Activated CD4-positive, CD25-positive, alpha-beta regulatory T cell (primary cell): ENCODE measurements at places on chromosomes 3 and 15.

- DNase-seq: no peak
Observed at GRCh38 chr3:194204042-194204987, 68.4 kb downstream of the HES1 start.

GRCh38 chr15:73114064-73114463, 61.8 kb downstream of the NEO1 start:
- DNase-seq: no peak

DNA sequence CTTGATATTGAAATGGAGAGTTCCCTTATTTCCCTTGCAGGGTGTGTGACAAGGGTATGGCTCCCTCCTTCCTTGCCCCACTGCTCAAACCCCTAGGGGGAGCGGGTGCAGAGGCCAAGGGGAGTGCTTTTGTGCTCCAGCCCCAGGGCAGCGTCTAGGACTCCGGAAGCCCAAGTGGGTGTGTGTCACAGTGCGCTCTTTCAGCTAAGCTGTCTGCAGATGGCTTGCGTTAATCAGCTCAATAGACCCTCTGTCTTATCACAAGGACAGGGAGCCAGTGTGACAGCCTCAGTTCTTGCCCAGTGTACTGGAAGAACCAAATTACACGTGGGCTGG, 523.6 kb upstream of the LMCD1 start:
- DNase-seq: no peak

- DNase-seq: no peak
Observed at GRCh38 chr3:147408188-147409100, 721 bp upstream of the ZIC1 start.

DNA sequence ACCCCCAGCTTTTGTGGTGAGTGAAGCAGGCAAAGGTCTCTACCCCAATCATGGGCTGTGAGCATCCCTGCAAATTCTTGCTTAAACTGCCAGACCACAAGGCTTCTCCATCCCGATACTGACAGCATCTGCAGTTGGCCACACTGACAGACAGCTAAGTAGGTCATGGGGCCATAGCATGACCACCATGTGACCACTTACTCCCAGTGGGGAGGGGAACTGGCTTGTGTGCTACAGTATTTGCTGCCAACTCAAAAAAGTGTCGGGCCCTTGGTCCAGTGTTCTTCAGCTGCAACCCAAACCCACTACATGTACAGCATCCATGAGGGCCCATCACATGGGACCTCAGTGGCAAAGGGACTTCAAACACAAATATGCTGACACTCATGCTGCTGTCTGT, 103.4 kb downstream of the SEC22A start:
- DNase-seq: no peak

GRCh38 chr3:12722226-12722625, 36.8 kb downstream of the TMEM40 start:
- DNase-seq: no peak

DNA sequence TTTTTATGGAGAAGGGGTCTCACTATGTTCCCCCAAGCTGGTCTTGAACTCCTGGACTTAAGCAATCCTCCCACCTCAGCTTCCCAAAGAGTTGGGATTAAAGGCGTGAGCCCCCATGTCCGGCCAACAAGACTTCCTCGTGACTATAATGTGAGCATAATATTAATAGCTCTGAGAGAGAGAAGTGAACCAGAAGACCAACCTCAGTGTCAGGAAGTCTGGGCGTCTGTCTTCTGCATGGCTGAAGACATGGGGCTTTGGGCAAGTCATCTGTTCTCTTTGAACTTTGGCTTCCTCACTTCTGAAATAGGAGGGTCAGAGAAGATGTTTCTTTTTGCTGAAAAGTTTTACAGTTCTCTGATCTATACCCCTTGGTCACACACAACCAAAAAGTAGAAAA, 92.1 kb downstream of the SLC49A4 start:
- no peak for DNase-seq

DNA sequence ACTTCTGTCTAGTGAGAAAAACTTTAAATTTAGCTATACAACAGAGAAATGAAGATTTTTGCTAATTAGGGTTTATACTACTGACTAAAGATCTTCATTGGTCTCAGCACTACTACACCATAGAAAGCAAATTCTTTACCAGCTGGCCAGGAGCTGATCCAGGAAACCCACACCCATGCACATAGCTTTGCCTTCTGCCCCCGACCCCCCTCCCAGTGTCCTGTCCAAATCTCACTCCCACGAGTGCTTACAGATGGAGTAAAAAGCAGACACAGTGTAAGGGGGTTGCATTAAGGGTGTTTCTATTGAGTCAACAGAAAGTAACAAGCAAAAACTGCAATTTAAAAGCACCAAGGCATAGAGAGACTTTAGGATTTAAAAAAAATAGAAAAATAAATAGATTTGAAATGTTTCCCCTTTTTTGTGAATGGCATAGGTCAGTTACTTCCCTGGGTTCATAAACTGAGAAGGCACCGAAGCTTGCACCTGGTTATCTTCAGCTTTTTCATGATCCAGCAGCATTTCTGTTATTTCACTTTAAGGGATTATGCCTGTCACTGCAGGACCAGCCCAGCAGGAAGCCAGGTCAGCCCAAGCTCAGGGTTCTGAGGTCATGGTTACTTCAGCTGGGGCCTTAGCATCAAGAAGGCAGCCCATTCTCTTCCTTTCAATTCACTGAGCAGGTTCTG, 124.3 kb downstream of the CTNNB1 start:
- DNase-seq: no peak

- DNase-seq: no peak
Observed at GRCh38 chr15:70247281-70247680, 149.6 kb upstream of the TLE3 start.

- no peak for DNase-seq
Observed at GRCh38 chr15:58257776-58258325, 119.7 kb downstream of the AQP9 start.

DNA sequence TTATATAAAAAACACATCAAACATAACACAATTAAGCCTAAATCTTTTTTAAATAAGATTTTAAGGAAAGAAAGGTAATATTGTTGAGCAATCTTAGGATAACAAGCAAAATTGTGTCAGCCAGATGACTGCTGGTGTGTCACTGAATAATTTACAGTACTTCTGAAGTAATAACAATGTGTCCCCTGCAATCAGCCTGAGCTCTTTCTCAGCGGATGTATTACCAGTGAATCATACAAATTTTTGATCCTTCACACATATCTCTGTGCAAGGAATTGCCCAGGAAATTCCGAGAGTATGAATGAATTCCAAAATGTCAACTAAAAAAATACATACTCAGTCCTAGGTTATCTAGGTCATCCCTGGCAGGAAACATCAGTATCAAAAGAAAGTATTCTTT, 76.6 kb upstream of the PTX3 start:
- no peak for DNase-seq

GRCh38 chr15:77528968-77529319, 103.8 kb downstream of the LINGO1 start:
- DNase-seq: no peak

- DNase-seq: no peak
Observed at GRCh38 chr3:188417766-188418165, 263.8 kb downstream of the LPP start.

DNA sequence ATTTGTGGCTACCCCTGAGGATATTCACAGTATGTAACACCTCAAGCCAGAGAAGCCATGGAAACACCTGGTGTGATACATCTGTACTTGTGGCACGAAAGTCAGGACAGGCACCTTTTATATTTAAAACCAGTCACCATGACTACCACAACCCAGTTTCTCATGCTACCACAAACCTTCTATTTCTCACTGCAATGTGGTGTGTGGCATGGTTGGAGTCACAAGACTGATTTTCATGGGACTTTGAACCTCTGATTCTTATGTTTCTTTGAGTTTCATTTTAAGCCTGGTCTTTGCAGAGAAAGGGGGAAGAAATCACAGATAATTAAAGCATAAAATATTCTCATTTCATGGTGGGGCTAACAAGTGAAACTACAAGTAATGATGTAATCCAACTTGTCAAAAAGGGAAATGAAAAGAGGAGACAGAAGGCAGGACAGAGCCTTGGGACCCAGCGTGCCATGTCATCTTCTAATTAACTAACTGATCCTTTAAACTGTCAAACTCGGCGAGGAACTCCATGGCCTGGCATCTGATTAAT, 175.9 kb downstream of the PDZRN3 start:
- DNase-seq: no peak

GRCh38 chr3:37712918-37713817, 148.5 kb upstream of the CTDSPL start:
- DNase-seq: no peak

DNA sequence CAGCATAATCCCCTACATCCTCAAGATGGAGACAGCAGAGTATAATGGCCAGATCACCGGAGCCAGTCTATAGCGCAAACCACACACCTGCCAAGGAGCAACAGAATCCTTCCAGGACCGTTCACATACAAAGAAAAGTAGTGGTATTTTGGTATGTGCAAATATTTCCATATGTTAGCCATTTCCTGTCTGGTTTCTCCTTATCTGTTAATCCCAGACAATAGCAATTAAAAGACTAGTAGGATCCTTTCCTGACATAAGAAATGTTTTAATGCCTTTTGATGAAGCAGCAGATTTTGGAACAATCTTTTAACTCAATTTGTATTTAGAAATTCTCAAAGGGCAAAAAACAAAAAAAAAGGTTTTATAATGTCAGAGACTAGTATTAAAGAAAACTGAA, 22.2 kb downstream of the MRPS25 start:
- DNase-seq: no peak

DNA sequence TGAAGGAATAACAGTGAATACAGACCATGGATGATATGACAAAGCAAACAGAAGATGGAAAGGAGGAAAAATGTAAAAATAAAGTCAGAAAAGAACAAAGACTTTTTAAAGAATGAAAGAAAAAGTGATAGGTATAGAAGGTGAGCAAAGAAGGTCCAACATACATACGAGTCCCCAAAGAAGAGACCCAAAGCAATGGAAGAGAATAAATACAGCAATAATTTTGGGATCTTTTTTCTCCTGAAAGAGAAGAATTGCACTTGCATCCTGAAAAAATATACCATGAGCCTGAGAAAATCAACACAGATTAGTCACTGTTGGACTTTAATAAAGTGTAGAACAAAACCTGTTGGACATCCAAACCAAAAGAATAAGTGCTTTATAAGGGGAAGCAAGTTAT, 85.3 kb upstream of the SLC6A1 start:
- DNase-seq: no peak

- DNase-seq: no peak
Observed at GRCh38 chr15:33677238-33677830, 291.0 kb upstream of the CHRM5 start.

DNA sequence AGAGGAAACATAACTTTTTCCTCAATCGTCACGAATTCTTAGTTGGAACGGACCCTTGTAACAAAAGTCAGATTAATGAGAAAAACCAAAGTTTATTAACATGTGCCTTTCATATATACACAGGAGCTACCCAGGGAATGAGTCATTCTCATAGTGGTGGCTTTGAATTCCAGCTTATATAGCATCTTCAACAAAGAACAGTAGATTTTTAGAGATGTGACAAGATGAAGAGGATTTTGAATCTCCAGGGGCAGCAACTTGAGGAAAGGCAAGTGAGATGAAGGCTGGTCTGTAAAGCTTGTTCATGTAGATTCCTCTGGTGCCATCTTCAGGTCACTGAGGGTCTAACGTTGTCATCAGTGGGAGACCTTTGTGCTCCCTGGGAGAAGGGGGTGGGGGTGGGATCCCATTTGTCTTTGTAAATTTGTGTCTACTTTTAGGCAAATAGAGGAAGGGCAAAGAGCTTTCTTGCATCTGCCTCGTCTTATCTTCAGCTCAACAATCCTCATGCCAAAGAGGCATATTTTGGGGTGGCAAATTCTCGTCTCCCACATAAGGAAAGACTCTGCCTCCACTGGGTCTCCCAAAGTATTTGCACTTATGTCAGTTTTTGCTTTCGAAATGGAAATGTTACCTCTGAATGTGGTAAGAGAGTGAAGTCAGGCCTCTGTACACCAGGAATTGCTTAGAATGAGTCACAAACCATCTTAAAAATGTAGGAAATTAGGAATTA, 29.5 kb downstream of the CLEC3B start:
- DNase-seq: no peak

- no peak for DNase-seq
Observed at GRCh38 chr3:63528325-63529000, 124.0 kb upstream of the SNTN start.

DNA sequence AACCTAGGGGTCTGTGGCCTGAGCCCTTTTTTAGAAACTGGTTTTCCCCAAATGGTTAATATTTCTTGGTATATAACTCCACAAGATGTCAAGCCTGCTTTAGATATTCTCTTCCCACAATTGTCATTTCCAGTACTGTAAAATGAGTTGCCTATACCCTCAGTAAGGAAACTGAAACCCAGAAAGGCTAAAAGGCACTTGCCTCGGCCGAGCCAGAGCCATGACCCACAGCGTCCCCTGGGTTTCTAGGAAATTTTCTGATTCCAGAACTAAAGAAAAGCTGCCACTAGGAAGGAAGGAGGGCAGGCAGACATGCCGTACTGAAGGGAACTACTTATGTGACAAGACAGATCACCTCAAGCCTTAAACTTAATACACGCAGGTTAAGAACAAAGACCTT, 59.1 kb downstream of the ATP8B4 start:
- no peak for DNase-seq

GRCh38 chr3:12132881-12133280, 25.8 kb downstream of the TIMP4 start:
- DNase-seq: no peak

- no peak for DNase-seq
Observed at GRCh38 chr3:53592862-53593261, 98.5 kb downstream of the CACNA1D start.

DNA sequence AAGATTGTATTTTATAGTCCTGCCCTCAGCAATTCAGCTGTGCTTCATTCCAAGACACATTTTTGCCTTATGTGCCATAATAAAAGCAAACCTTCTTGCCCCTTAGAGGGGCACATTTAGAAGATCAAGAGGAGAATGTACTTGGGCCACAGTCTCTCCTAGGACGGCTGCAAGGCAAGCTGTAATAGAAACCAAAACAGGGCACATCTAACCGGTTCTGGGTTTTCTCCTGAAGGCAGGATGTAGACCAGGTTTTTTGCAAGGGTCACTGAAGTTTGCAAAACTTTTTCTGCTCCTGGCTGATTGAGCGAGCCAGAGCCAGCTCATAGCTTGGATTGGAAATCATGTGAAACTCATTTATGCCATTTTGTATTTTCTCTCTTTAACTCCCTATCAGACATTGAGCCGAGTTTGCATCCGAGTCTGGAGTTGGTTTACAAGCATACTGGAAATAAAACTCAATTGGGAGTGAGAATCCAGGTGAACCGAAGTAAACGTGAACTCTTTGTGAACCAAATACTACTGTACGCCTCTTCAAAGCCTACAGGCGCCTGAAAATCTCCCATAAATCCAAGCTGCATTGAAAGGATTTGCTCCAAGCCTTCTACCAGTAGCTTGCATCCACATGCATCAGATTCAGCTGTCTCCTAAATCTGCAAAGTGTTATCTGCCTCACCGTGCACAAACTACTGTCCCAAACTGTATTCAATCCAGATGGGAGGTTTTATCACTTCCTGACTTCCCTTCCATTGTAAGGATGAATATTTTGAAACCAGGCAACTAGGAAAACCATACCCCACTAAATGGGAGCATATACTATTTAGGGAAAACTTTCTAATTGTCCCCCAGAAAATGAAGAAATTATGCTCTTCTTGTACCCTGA, 60.9 kb upstream of the TSC22D2 start:
- no peak for DNase-seq

- no peak for DNase-seq
Observed at GRCh38 chr15:48946074-48946839, 17.5 kb downstream of the SHC4 start.
